ENCODE measurements at places on chromosomes 1 and 21.

- DNase-seq, result no peak
Measured at GRCh38 chr1:8625491-8625890, 191.9 kb downstream of the RERE start.

DNA sequence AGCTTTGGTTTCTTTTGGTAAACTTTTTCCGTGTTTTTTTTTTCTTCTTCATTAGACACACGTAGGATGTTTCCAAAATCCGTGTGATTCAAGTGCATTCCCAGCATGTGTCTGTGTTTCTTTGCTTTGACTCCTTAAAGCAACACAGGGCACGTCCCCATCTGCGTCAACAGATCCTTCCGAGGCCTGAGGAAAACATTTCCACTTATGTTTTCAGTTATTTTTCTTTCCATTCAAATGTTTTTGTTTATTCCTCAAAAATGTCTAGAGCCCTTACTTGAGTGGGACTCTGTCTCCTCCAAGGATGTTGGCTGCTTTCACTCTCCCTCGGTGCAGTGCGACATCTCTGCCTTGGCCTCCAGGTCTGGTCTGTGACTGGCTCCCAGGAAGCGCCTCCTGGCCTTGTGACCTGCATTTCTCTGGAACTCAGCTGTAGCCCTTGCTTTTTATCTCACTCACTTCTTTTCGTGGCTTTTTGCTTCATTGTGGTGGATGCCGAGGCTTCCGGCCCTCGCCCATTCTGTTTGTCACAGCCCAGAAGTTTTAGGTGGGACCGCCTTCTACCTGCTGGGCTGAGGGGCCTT is 31.3 kb upstream of the SLC19A1 start:
- DNase-seq, result peak; percentile 2

GRCh38 chr1:9723926-9724325 is 72.4 kb downstream of the PIK3CD start:
- no peak for DNase-seq

GRCh38 chr1:26959270-26959669 is 998 bp downstream of the KDF1 start:
- DNase-seq, result no peak

- no peak for DNase-seq
Measured at GRCh38 chr1:171931752-171932151, 90.5 kb downstream of the DNM3 start.

DNA sequence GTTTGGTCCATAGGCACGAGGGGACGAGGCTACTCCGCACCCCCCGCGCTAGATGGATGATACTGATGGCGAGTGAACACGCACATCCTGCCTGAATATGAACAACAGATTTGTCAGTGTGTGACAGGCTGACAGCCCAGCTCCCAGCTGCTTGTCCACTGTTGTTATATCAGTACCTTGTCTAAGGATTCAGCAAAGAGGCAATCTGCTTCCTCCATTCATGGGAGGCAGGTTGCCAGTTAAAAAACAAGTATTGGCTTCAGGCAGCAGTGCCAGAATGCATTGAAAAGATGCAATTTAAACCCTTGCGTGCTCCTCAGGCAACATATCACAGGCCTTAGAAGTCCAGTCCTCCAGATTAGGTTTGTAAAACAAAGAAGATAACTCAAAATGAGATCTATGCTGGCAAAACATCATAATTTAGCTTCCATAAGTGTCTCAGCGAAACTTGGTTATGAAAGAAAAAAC is 223.3 kb downstream of the GPATCH2 start:
- no peak for DNase-seq

DNA sequence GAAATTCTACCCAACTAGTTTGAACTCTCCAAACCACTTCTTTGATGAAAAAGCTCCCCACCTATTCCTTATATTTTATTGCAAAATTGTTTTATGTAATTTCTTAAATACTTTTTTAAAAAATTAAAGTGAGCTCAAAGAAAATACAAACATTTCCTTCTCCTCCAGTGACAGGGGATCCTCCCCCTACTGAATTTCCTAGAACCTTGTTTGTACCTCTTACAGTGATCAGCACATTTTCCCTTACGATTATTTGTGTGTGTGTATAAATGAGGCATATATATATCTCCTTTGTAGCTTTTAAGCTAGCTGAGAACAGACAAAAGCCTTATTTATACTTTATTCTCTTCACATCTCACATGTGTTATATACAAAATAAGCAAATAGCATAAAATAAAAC is 44.4 kb downstream of the VAV3 start:
- no peak for DNase-seq

- no peak for DNase-seq
Measured at GRCh38 chr1:112388436-112388835, 7.6 kb upstream of the CTTNBP2NL start.

GRCh38 chr1:65264197-65264929 is 45.0 kb upstream of the DNAJC6 start:
- DNase-seq, result no peak

DNA sequence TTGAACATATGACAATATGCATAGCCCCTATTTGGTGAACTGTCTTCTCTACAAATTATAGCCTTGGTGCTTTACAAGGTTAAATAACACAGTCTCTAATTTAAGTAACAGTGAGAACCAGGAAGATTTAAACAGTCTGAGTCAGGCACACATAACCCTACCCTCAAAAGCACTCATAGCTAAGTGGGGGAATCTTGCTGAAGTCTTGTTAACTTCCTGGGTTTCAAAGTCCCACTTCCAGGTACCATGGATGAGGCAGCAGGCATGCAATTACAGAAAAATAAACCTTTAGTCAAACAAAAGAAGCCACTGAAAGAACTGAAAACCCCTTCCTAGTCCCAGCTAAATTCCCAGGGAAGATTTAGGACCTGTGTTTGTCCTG is 147.6 kb downstream of the PBX1 start:
- no peak for DNase-seq

- no peak for DNase-seq
Measured at GRCh38 chr1:222798116-222798515, 16.7 kb upstream of the DISP1 start.

GRCh38 chr1:92485381-92486250 is 1.1 kb downstream of the GFI1 start:
- DNase-seq, result peak; percentile 73

GRCh38 chr1:58035523-58035922 is 511.0 kb downstream of the OMA1 start:
- DNase-seq, result no peak

DNA sequence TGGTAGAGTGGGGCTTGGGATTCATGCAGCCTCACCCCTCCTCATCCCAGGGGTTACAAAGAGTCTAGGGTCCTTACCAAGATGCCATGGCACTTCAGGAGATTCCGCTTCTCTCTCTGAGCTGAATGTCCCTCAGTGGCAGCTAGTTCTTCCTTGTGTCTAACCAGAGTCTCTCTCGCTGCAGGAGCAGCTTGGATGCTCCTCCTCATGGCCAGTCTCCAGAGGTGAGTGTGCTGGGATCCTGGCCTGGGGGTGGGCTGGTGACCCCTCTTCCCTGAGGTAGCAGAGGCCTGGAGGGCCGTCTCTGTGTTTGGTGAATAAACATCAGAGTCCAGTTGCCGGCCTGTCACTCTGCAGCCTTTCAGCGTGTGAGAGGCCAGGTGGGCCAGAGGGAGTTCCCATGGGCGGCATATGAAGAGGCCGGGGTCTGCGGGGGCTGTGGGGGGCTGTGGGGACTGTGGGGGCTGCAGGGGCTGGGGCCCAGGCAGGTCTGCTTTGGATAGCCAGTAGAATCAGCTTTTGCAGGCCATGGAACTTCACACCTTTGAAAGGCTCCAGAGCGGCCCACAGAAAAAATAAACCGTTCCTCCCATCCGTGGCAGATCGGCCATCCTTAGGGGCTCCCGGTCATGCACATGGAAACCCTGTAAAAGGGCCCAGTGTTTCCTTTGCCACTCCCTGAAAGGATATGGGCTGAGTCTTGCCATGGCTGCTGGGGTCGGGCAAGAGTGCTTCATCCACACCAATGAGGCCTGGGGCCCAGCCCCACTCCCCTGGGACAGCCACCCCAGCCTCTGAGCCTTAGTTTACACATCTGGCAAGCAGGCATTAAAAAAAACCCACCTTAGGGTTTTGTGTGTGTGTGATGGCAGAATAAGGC is 256.4 kb downstream of the FOXD2 start:
- DNase-seq, result no peak

DNA sequence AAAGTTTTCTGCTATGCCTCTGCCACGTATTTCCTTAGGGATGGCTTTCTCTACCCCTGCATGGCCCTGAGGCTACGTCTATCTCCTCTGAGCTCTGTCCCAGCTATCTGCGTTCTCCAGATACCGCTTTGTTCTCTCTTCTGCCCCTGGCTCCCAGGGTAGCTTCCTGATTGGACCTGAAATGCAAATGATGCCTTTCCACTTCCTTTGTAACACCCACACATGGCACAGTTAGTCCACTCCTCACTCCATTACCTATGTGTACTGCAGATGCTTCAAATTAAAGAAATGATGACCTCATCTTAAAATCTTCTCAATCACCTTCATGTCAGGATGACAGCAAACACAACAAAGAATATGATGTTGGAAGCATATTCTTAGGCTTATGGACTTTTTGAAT is 138.6 kb upstream of the POGK start:
- no peak for DNase-seq

GRCh38 chr1:233085566-233085965 is 135.2 kb downstream of the NTPCR start:
- no peak for DNase-seq

GRCh38 chr1:11178021-11179015 is 10.8 kb upstream of the ANGPTL7 start:
- no peak for DNase-seq

DNA sequence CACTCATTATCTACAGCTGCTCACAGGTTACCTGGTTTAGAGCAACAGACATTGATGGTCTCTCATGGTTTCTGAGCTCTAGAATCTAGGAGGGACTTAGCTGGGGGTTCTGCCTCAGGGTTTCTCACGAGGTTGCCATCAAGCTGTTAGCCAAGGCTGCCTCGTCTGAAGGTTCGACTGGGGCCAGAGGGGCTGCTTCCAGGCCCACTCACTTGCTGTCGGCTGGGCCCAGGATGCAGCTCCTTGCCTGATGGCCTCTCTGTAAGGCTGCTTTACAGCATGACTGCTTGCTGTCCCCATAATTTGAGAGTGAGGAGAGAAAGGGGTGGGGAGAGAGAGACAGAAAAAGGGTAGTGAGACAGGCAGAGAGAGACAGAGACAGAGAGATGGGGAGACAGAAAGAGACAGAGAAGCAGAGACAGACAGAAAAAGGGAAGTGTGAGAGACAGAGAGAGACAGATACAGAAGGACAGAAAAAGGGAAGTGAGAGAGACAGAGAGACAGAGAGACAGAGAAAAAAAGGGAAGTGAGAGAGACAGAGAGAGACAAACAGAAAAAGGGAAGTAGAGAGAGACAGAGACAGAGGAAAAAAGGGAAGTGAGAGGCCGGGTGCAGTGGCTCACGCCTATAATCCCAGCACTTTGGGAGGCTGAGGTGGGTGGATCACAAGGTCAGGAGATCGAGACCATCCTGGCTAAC is 106.8 kb upstream of the C1orf174 start:
- no peak for DNase-seq

DNA sequence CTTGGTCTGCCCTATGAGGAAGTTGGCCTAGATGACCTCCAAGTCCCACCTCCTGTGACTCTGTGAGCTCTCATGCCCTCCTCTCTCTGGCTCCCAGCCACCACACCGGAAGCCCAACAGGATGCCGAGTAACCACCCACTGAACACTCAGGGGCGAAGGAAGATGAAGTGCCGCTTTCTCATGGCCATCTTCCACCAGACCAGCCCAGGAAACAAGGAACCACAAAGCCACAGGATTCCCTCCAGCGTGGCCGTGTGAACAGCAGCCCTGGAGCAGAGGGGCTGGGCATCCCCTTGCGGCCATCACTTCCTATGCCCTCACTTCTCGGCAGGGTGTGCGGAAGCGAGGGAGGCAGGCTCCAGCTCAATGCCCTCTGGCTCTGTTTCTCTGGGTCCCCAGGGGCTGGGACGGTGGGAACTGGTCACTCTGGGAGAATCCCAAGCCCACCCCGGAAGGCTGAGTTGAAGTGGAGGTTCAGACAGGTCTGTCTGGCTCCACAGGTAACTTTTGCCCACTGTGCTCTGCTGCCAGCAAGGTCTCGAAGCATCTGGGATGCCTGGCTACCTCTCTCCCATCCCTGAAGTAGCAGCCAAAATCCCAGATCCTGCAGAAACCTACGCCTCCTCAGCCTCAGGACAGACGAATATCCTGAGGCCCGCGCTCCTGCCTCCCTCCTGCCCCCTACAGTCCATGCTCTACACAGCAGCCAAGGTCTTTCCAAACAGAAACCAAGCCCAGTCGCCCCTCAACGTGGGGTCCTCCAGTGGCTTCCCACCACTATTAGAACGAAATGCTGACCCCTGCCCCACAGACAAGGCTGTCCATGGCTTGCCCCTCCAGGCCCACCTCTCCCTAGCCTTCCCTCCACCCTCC is 44.2 kb upstream of the ECE1 start:
- DNase-seq, result peak; percentile 60

DNA sequence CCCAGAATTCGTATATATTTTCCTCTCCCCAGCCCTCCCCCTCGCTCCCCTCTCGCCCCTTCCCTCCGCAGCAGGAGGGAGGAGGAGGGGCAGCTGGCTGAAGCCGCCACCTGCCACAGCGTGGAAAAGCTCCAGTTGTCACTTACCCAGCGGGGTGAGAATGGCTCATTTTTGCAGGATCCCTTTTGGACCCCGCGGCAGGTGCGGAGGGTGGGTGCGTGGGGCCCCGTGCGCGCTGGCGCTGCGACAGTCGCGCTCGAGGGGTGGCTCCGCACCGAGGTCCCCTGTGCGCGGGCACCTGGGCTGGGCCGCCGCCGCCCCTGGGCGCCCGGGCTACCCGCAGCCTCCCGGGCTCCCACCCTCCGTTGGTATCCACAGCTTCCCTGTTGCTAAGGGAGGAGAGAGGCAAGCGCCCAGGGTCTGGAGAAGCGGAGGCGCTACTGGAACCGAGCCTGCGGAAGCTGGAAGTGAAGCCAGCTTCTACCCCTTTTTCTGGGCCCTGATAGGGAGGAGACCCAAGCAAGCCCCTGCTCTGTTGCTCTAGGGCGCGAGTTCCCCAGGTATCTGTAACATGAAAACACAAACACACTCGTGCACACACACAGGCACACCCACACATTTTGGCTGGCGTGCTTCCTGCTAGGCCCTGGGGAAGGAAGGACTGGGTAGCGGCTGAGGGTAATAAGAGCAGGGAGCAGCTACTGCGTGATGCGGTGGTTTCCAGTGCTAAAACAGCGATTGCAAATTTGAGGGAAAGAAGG is at the start of gene ERICH3:
Gene ERICH3, minus strand, starts transcription at position 442 of the 761 bp plus-strand sequence. Its CDS starts 273 bp downstream, at position 169.
- DNase-seq, result no peak

DNA sequence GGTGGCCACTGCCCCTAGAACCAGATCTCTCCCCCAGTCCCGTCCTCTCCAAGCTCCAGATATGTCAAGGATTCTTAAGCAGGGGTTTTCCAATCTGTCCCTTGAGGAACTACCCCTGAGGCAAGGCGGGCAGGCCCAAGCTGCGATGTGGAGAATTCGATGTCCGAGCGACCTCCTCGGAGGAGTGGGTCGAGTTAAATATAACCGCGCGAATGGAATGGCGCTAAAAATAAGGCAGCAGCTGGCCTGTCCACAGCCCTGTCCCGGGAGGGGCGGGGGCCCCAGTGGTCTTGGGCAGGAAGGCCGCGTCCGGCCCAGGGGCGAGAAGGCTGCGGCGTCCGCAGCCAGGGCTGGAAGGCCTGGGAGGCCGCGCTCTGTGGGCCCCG is 5.8 kb upstream of the FOXD3 start:
- DNase-seq, result no peak

- DNase-seq, result no peak
Measured at GRCh38 chr1:84540759-84541158, 33.5 kb downstream of the CTBS start.
